Stimulated activated CD8-positive, alpha-beta memory T cell treated with anti-CD3 and anti-CD28 coated beads, Interleukin-15, amount 100 ng/mL, for 48 hours (primary cell): ENCODE measurements at places on chromosomes 6 and 20.

DNA sequence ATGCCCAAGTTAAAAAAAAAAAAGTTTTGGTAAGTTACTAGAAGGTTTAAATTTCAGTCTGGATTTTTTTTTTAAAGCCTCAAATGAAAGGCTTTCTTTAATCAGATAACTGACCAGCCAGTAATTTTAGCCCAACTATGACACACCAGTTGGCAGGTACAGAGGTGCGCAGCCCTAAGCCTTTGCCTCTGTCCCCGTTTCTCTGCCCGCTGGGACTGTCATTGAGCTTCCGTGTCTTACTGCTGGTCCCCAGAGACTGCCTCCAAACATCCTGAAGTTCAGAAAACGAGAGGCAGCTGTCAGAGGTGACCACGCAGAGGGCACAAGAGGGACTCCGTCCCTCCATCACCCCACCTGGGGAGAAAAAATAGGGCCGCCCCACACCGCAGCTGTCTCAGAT lies 118.2 kb downstream of the RPS12 start:
- no peak for DNase-seq

- DNase-seq: no peak
These were observed 25.4 kb downstream of the ZKSCAN8 start for GRCh38 chr6:28167068-28167467.

DNA sequence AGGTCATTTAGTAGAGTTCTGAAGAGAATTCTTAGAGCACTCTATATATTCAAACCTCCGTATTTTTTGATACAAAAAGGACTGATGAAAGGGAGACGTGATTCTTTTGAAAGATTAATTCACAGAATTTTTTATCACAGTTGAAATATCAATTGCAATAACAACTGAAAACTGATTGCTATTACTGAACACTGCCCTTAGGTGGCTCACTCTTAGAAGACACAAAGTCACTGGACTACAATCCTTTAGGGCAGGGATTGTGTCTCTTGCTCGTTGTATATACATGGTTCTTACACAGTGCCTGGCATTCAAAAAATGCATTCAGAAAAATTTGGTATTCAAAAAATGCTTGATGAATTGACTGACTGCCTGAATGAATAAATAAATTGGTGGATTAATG lies 17.1 kb upstream of the CALHM6 start:
- DNase-seq: no peak

DNA sequence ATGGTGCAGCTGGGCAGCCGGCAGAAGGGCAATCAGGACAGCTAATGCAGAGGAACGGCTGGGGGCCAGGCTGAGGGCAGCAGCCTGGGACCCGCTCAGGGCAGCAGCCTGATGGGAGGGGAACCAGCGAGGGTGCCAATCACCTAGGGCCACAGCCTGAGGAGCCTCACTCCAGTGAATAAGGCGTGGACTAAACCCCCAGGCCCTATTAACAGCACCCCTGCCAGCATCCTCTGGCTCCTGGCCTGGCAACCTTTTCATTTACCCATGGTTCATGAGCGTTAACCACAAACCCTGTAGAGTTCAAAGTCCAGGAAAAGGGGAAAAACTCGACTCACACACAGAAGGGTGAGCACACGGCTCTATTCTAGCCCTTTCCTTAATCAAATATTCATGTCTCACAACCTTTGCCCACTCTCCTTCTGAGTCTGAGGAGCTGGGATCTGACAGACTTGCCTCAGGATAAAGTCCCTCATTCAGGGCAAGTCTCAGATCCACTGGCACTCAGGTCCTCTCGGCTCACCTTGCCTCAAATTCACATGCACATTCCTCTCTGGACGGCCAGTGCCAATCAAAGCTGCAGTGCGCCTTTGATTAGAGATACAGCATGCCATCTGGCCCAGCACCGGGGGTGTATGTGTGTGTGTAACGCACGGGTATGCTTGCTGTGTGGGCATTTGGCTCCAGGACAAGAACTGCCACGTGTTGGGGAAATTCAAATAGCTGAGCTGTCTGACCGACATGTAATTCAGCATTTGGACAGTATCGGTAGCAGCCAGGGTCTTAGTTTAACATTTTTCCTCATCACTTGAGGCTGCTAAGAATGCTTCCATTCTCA lies 86.9 kb upstream of the TRAF3IP2 start:
- DNase-seq: no peak
